Activated T-helper 2 cell treated with anti-CD3 and anti-CD28 coated beads, Interferon-gamma antibody, Interleukin-2, Interleukin-4, amounts not matched to agents 10 μg/mL and 5 μg/mL and 100 μg/mL, durations not matched to agents 14 hours and 24 hours and 36 hours (primary cell): ENCODE measurements at places on chromosomes 1 and 21. TPM values are rescaled to one million over a fixed set of nuclear protein-coding genes. Genes with fewer than 3 reads are reported as not detected.

Gene PPFIA4
- 33.4 and 35.1 TPM in 2 replicates for total RNA-seq

Gene CYP4A11
- not detected in 2 replicates for total RNA-seq

Gene RIMS3
- total RNA-seq, result 2.5 and 2.9 TPM in 2 replicates

Gene IGSF9
- total RNA-seq, result not detected in 2 replicates

Gene UBE2U
- not detected in 2 replicates for total RNA-seq

Gene PDZK1IP1
- not detected in 2 replicates for total RNA-seq

Gene OR2T33
- not detected in 2 replicates for total RNA-seq

Gene C1orf53
- 2.4 and 2.5 TPM in 2 replicates for total RNA-seq

Gene KCNT2
- total RNA-seq, result not detected in 2 replicates

- no peaks in the 10 kb centered on the region for H3K27me3 ChIP-seq
- peaks cover 6% of the 10 kb centered on the region for H3K4me1 ChIP-seq
- H3K27ac ChIP-seq, result no peak overlapping the region
- H3K4me3 ChIP-seq, result no peak overlapping the region
Measured at GRCh38 chr1:51636191-51636590, 19.3 kb downstream of the OSBPL9 start.

- no peaks in the 10 kb centered on the region for H3K27me3 ChIP-seq
- H3K4me1 ChIP-seq, result peaks cover 49% of the 10 kb centered on the region
- no peak for DNase-seq
- peak overlapping the region; percentile 95 for H3K4me3 ChIP-seq
- H3K27ac ChIP-seq, result peak overlapping the region; percentile 96
- H3K36me3 ChIP-seq, result peaks cover 45% of the 10 kb centered on the region
Measured at GRCh38 chr1:244449936-244450508, 1.7 kb downstream of the ADSS2 start.

GRCh38 chr1:114609026-114609425 lies 27.6 kb upstream of the BCAS2 start:
- H3K36me3 ChIP-seq, result no peaks in the 10 kb centered on the region
- H3K27me3 ChIP-seq, result peaks cover 3% of the 10 kb centered on the region
- H3K4me1 ChIP-seq, result no peaks in the 10 kb centered on the region
- H3K4me3 ChIP-seq, result no peak overlapping the region
- H3K27ac ChIP-seq, result no peak overlapping the region
- no peak for DNase-seq

GRCh38 chr1:178725466-178726086 lies 532 bp downstream of the RALGPS2 start:
- DNase-seq, result peak; percentile 14
- no peaks in the 10 kb centered on the region for H3K36me3 ChIP-seq
- H3K4me1 ChIP-seq, result peaks cover 12% of the 10 kb centered on the region
- peaks cover 39% of the 10 kb centered on the region for H3K27me3 ChIP-seq

GRCh38 chr1:59671066-59671952 lies 143.4 kb upstream of the HOOK1 start:
- DNase-seq, result no peak
- no peaks in the 10 kb centered on the region for H3K27me3 ChIP-seq
- H3K4me1 ChIP-seq, result peaks cover 2% of the 10 kb centered on the region
- H3K36me3 ChIP-seq, result no peaks in the 10 kb centered on the region

DNA sequence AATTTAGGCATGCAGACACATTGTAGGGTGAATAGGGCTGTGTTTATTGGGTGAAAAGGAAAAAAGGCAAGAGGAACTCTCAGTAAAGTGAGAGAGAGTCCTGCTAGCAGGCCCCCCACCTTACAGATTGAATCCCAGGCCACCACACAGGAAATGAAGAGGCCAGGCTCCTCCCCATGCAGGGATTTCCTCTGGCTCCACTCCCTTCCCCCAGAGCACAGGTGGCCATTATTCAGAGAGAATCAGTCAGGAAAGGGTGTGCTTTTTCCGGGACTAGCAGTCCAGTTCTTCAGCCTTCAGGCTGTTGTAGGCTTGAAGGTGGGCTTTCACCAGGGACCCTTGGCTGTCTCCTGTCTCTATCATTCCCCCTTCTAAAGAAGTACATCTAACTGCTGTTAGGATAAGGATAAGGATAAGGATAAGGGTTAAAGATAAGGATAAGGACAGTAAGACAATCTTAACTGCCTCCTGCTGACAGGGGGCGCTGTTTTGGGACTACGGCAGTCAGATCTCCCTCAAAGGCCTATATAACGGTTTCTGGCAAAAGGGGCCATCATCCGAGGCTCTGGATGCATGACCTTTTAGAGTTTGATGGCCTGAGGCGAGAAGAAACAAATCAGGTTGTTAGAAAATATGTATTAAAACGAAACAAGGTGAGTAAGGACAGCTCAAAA lies 26.3 kb downstream of the ZNF648 start:
- H3K27ac ChIP-seq, result no peak overlapping the region
- peaks cover 7% of the 10 kb centered on the region for H3K36me3 ChIP-seq
- no peak for DNase-seq
- peaks cover 12% of the 10 kb centered on the region for H3K4me1 ChIP-seq

DNA sequence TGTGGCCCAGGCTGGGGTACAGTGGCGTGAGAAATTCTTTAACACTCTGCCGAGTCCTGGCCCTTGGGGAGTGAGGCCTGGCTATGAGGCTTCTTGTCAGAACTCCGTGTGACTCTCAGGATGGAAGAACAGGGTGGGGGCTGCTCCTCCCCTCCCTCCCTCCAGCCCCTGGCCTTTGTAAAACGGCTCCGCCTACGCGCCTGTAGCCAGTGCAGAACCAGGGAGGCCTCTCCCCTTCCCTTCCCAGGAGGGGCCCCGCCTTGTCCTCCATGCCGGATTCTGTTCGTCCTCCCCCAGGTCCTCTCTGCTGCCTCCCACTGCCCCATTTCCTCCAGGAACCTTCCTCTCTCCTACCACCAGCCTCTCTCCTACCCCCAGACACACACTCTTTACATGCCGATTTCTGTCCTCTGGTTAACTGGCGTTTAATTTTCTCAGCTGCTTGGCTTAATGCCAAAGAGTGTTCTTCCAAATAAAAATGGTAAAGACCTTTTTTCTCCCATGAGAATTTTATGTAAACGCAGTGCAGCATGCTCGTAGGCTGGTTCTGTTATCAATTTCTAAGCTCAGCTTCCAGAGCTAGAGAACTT lies 21.0 kb downstream of the PDE9A start:
- peaks cover 2% of the 10 kb centered on the region for H3K36me3 ChIP-seq
- H3K27ac ChIP-seq, result no peak overlapping the region
- peaks cover 4% of the 10 kb centered on the region for H3K27me3 ChIP-seq
- H3K4me1 ChIP-seq, result peaks cover 10% of the 10 kb centered on the region
- DNase-seq, result no peak

GRCh38 chr1:197438010-197438790 lies 170.1 kb downstream of the CRB1 start:
- H3K4me1 ChIP-seq, result no peaks in the 10 kb centered on the region
- no peak overlapping the region for H3K4me3 ChIP-seq
- peaks cover 4% of the 10 kb centered on the region for H3K27me3 ChIP-seq
- H3K27ac ChIP-seq, result no peak overlapping the region
- DNase-seq, result no peak
- H3K36me3 ChIP-seq, result no peaks in the 10 kb centered on the region

DNA sequence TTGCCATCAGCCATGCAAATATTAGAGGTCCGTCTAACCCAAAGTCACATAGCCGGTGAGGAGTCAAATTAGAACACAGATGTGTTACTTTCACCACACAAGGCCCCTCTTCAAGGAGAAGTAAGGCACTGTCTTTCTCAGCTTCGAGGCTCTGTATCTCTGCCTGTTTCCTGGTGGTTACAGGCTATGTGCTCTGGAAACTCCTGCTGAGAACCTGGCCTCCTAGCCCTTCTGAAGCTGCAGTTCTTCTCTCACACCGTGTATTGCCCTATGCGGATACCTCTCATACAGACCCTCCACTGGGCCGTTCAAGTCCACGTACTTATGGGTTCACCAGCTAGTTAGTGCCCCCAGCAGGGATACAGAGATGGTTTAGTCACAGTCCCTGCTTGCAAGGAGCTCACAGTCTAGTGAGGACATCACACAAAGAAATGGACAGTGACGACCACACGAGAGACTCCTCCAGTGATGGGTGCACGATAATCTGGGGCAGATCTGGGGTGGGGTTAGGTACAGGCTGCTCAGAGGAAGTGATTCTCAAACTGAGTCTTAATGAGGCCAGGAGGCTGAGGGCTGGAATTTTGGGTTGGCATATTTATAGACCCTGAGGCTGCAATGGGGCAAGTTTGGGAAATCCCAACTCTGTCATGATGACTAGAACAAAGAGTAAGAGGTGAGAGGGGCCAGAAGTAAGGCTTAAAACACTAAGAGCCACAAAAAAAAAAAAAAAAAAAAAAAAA lies 22.8 kb upstream of the ELOA start:
- peak overlapping the region; percentile 60 for H3K27ac ChIP-seq
- H3K4me3 ChIP-seq, result no peak overlapping the region
- H3K4me1 ChIP-seq, result peaks cover 19% of the 10 kb centered on the region
- DNase-seq, result no peak
- H3K27me3 ChIP-seq, result no peaks in the 10 kb centered on the region

GRCh38 chr1:231683439-231684165 lies 57.0 kb downstream of the DISC1 start:
- H3K4me1 ChIP-seq, result no peaks in the 10 kb centered on the region
- H3K36me3 ChIP-seq, result no peaks in the 10 kb centered on the region
- H3K4me3 ChIP-seq, result no peak overlapping the region

- H3K36me3 ChIP-seq, result no peaks in the 10 kb centered on the region
- DNase-seq, result no peak
- no peaks in the 10 kb centered on the region for H3K27me3 ChIP-seq
- H3K4me3 ChIP-seq, result no peak overlapping the region
- peak overlapping the region; percentile 70 for H3K27ac ChIP-seq
- peaks cover 19% of the 10 kb centered on the region for H3K4me1 ChIP-seq
Measured at GRCh38 chr1:214584805-214585766, 17.9 kb upstream of the CENPF start.

DNA sequence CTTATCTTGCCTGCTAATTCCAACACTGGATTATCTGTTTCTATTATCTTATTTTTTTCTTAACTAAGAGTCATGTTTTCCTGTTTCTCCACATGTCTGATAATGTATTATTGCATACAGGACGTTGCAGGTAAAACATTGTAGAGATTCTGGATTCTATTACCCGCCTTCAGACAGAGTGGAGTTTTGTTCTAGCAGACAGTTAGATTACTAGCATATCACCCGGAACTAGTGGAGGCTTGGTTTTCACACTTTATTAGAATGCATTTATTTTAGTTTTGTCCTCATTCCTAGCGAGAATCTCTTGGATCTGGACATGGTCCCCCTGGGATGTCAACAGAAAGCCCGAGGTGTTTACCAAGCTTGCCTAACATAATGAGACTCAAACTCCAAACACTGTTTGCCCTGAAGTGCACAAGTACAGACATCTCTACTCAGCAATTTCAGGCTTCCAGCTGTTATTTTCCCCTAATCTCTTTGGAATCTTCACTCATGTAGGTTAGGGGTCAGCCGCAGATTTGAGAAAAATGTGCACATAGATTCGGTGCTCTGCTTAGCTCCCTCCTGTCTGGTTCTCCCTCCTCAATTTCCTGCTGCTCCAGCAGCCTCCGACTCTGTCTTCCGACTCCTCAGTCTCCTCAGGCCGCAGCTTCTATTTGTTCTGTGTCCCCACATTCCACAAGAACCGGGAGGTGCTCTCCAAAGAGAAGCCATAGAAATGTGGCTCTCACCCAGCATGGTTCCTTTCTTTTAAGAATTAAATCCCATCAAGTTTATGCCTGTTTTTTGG lies 36.8 kb upstream of the PTPRF start:
- peaks cover 21% of the 10 kb centered on the region for H3K27me3 ChIP-seq
- H3K36me3 ChIP-seq, result no peaks in the 10 kb centered on the region
- no peak overlapping the region for H3K4me3 ChIP-seq
- H3K27ac ChIP-seq, result no peak overlapping the region
- no peaks in the 10 kb centered on the region for H3K4me1 ChIP-seq

GRCh38 chr1:151405187-151405951 lies 6.0 kb downstream of the PSMB4 start:
- peaks cover 12% of the 10 kb centered on the region for H3K4me1 ChIP-seq
- H3K4me3 ChIP-seq, result no peak overlapping the region

- no peak for DNase-seq
- no peak overlapping the region for H3K4me3 ChIP-seq
- H3K27me3 ChIP-seq, result no peaks in the 10 kb centered on the region
- no peaks in the 10 kb centered on the region for H3K36me3 ChIP-seq
- no peak overlapping the region for H3K27ac ChIP-seq
- no peaks in the 10 kb centered on the region for H3K4me1 ChIP-seq
Measured at GRCh38 chr1:163824006-163824405, 502.3 kb downstream of the NUF2 start.

GRCh38 chr21:32338209-32338921 lies 39.7 kb downstream of the MRAP start:
- H3K36me3 ChIP-seq, result peaks cover 84% of the 10 kb centered on the region
- DNase-seq, result no peak
- no peak overlapping the region for H3K27ac ChIP-seq
- no peak overlapping the region for H3K4me3 ChIP-seq
- no peaks in the 10 kb centered on the region for H3K4me1 ChIP-seq

DNA sequence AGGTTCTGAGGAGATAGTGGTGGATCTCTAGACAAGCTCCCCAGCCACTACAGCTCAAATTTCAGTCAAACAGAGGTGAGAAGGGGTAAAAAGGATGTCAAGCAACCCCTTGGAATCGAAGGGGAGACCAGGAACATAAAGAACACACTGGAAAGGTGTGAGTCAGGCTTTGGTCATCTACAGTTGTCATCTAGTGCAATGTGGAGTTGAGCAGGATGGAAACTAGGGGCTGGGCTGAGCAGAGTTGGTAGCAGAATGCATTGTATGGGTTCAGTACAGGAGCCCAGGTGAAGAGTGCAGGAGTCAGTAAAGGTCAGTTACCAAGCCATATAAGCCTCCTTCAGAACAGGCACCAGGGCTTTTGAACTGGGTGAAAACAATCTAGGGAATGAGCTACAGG lies 52.7 kb upstream of the VAV3 start:
- no peak for DNase-seq
- H3K4me3 ChIP-seq, result no peak overlapping the region
- peaks cover 4% of the 10 kb centered on the region for H3K27me3 ChIP-seq
- peaks cover 7% of the 10 kb centered on the region for H3K4me1 ChIP-seq
- no peak overlapping the region for H3K27ac ChIP-seq
- no peaks in the 10 kb centered on the region for H3K36me3 ChIP-seq

- no peak overlapping the region for H3K27ac ChIP-seq
- H3K27me3 ChIP-seq, result peaks cover 5% of the 10 kb centered on the region
- no peaks in the 10 kb centered on the region for H3K36me3 ChIP-seq
- H3K4me3 ChIP-seq, result no peak overlapping the region
- DNase-seq, result no peak
Measured at GRCh38 chr1:38102636-38103035, 56.0 kb upstream of the POU3F1 start.

- no peak overlapping the region for H3K4me3 ChIP-seq
- H3K27ac ChIP-seq, result peak overlapping the region; percentile 52
Measured at GRCh38 chr21:14901482-14901958, 163.3 kb downstream of the NRIP1 start.

DNA sequence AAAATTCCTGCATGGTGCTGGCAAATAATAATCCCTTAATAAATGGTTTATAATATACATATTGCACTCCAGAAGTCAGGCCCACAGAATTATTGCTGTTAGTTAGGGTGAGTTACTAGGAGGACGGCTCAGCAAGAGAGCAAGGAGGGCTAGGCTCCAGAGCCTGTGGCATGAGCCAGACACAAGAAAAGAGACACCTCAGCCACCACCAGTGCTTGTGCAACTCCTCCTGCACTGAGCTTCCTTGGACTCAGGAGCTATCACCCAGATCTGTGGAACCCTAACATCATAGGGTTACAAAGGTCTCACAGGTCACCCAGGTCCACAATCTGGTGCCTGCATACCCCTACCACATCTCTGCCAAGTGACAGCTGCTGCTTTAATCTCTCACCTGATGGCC lies 12.8 kb upstream of the LRRC8D start:
- no peak for DNase-seq
- H3K4me3 ChIP-seq, result no peak overlapping the region
- peaks cover 6% of the 10 kb centered on the region for H3K4me1 ChIP-seq
- H3K27ac ChIP-seq, result no peak overlapping the region
- H3K36me3 ChIP-seq, result no peaks in the 10 kb centered on the region

GRCh38 chr1:28456078-28456477 lies 49.8 kb upstream of the RCC1 start:
- peak; percentile 27 for DNase-seq
- peak overlapping the region; percentile 87 for H3K27ac ChIP-seq
- peaks cover 33% of the 10 kb centered on the region for H3K4me1 ChIP-seq
